ENCODE measurements at places on chromosomes 6 and 20. TPM values are rescaled to one million over a fixed set of nuclear protein-coding genes. Genes with fewer than 3 reads are reported as not detected.

IL20RA gene
- 1.7 TPM for total RNA-seq

DNA sequence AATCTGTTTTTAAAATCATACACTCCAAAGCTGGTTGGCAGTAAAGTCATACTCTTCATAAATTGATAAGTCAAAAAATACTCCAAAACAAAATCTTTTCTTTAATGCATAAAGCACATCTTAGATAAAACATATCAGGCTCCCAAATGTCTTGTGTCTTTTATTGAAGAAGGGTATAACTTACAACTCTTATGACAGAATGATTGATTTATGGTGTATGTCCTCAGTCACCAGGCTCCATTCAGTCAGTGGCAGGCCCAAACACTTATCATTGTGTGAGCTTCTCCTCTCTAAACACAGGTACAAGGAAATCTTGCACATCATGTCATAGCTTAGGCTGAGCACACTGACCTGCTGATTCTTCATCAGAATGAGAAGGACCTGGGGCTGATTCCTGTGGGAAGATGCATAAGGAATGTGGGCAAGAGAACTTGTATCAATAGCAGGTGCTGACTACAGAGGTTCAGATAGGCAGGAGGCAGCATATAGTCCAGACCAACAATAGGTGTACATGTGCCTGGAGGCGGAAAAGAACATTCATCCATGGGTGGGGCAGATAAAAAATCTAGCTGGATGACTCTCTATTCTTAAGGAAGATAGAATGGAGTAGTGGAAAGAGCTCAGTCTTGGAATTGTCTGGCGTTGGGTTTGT lies 1.9 kb downstream of the CALHM5 start:
- DNase-seq: no peak

GRCh38 chr6:108694816-108695215 lies 134.1 kb downstream of the FOXO3 start:
- no peak for DNase-seq

- no peak for DNase-seq
Observed at GRCh38 chr20:13681248-13682125, 42.8 kb upstream of the TASP1 start.

DNA sequence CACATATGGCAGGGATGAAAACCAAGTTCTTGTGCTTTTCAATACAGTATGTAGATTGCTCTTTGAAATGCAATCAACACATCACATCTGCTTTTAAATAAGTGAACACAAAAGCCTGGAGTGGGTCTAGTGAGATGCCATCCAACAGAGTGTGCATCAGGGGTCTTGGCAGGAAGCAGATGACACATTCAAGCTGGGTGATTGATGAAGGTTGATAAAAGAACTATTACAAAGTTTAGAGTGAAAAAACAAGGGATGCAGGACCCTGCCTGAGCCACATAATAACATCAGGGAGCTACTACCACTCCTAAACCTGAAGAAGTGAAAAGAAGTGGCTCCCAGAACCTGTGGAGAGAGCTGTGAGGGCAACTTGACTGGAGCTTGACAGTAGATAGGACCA lies 16.6 kb upstream of the PLCB1 start:
- no peak for DNase-seq
